Stimulated activated naive B cell treated with anti-CD40 and anti-IgM and Interleukin-4, amounts not matched to agents 10 μg/mL and 1 μg/mL and 100 μg/mL, for 72 hours (primary cell): ENCODE measurements at places on chromosomes 11 and 22.
A peak's percentile ranks its signal among the peaks of the same experiment; 100 is the strongest.

GRCh38 chr22:45284705-45285262 lies at the start of gene UPK3A:
TSS of gene UPK3A (plus strand) at chr22:45284949. CDS start at chr22:45285014, 65 bp downstream.
- DNase-seq, result peak; percentile 69

- DNase-seq, result no peak
Measured at GRCh38 chr11:118956847-118957469, 860 bp downstream of the UPK2 start.

DNA sequence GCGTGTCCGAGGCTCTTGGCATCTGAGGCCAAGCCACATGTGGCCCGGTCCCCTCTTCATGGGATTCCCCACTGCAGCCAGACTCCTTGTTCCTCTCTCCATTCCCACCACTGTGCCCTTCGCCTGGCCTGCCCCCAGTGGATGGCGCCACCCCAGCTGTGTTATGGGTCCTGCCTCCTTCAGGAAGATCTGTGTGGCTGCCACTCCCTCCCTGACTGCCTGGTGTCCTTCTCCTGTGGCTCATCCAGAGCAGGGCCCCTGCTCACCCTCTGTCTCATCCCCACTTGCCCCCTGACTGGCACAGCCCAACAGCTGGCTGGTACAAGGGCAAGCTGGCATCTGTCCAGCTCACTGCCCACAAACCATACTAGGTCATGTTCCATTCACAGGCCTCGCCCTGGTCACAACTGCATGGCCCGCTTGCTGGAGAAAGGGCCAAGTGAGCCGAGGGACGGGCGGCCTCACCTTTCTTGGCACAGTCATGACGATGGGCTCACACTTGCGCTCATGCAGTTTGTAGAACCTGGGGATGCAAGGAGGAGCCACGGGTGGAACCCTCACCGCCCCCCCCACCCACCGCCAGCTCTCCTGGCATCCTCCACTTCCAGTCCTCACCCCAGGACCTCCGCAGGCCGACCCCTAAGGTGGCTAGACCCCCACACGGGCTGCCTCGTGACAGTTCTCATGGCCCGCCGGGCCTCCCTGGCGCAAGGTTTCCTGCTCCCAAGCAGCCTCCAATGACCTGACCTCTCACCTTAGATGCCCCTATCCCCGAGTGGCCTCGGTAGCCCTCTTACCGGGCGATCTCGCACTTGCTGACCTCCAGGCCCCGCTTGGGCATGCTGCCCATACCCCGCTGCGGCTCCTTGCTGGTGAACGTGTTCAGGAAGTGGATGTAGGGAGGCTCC lies 2.1 kb upstream of the PTPRCAP start:
- no peak for DNase-seq

DNA sequence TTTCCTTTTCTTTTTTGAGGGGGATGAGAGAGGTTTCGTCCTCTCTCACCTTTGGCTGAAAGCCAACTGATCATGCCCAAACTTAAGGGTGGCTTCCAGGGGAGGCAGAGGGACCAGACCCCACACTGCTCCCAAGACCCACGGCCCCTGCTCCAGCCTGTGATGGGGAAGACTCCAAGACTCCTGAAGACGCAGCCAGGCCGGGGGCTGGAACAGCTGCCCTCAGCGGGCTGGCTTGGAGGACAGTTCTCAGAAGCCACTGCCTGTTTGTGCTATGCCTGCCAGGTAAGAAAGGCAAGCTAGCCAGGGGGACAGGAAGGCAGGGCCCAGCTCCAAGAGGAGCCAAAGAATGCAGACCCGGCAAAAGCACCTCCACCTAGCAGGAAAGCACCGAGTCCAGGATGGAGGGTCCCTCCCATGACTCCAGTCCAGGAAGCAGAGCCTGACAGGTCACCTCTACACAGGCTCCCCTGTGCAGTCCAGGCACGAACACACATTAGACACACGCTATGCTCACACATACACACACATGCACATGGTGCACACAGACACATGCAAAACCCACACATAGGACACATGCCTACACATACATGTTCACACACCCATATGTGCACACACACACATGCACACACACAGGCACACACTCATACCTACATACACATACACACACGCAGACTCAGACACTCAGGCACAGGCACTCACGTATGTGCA lies 31.3 kb downstream of the GNB1L start:
- no peak for DNase-seq

DNA sequence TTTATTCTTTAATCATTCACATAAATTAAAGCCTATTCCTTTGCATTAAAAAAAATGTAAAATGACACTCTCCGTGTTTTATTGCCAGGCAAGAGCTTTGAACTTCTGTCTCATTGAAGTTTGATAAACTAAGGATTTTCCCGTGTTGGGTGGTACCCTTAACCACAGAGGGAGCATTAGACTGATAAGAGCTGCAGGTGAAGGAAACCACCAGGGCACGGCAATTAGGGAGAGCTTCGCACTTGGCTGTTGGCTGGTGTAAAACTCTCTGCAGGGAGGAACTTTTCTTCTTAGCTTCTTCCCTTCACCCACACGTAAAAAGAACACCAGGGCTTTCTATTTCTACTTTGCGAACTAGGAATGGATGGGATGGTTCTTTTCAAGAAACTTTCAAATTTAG lies 47.0 kb downstream of the CSTPP1 start:
- no peak for DNase-seq

DNA sequence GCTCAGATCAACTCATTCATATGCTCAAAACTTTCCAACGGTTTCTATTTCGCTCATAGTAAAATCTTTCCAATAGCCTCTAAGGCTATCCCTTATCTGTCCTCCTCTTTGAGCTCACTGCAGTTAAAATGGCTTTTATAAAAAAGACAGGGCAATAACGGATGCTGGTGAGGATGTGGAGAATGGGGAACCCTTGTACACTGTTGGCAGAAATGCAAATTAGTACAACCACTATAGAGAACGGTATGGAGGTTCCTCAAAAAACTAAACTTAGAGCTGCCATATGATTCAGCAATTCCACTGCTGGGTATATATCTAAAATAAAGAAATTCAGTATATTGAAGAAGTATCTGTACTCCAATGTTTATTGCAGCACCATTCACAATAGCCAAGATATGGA lies 345.6 kb downstream of the DLG2 start:
- DNase-seq, result no peak

DNA sequence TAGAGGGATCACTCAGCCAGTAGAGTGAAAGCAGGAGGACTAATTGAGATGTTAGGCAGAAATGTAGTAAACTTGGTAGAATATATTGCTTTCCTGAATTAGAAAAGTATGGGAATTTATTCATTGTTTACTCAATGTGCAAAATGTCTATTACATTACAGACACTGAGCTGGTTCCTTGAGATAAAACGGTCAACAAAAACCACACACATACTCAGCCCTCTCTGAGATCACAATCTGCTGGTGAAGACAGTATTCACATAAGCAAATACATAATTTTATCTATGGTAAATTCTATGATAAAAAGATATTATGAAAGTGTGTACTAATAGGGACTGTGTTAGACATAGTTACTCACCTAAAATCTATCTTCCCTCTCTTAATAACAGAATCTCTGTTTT lies 833.5 kb downstream of the KCNA4 start:
- DNase-seq, result no peak

DNA sequence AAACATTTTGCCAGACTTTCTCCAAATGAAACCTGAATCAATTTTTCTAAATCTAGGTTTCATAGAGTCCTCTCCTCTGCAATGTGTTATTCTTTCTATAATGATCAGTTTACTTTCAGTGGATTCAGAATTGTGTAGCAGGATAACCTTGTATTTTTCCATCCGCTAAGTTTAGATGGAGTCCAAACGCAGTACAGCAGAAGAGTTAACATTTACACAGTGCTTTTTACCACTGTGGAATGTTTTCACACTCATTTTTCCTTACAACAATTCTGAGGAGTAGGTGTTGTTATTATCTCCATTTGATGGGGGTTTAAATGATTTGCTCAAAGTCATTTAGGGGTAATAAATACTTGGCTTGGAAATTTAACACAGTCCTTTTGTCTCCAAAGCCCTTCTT lies 9.6 kb downstream of the RAG1 start:
- no peak for DNase-seq

- no peak for DNase-seq
Measured at GRCh38 chr11:9577556-9577955, 4.1 kb downstream of the WEE1 start.

DNA sequence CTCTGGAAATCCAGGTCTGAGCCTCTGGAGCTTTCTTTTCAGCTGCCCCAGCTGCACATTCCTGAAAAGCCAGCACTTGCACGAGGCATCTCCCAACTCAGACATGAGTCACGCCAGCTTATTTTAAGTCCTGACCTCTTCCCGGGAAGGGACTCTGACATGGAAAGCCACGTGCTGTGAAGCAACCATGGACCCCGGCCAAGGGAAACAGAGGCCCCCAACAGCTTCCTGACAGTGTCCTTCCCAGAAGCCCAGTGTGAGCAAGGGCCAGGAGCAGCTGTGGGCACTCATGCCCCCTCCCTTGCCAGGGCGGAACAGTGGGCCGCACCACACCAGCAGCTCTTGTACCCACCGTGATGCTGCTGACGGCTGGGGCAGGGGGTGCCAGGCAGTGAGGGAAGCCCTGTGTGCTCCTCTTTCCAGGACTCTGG lies 118.8 kb upstream of the CADM1 start:
- DNase-seq, result no peak
